ENCODE measurements at places on chromosomes 6 and 20.

GRCh38 chr6:4133941-4134838 lies 1.2 kb downstream of the ECI2 start:
- no peak for DNase-seq

DNA sequence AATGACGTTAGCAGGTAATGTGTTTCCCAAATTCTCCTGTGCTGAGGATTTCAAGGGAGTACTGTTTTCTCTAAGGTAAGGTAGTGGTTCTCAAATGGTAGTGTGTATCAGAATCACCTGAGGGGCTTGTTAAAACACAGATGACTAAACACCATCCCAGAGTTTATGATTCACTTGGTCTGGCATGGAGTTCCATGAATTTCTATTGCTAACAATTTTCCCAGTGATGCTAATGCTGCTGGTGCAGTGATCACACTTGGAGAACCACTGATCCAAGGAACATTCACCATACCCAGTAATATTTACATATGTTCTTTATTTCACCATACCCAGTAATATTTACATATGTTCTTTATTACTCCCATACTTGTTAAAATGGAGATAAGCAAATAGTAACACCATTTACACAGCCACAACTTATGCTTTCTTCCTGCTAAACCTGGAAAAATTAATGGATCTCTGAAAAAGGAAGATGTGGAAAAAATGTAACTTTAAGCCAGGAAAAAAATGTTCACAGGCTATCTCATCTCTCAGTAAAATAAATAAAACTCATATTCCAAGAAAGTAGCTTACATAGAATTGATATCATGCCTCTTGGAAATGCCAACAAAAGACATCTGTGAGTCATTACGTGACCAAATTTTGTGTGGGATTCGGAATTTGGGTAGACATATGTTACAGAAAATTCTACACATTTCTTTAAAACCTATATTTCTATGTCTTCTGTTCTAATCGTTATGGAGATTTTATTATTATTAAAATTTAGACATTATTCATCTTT lies 129.5 kb downstream of the MMUT start:
- DNase-seq: no peak

DNA sequence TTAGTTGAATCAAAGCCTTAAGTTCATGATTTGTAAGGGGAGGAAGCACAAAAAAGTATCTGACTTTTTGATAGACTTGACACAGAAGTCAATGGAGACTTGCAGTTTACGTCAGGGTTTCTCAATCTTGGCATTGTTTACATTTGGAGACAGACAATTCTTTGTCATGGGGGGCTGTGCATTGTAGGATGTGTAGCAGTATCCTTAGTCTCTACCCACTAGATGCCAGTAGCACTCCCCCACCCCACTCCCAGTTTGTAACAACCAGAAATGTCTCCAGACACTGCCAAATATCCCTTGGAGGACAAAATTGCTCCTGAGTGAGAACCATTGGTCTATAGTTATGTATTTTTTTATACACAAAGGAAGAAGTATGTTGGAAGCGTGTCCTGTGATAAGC lies 434.1 kb downstream of the RFPL4B start:
- peak; percentile 57 for DNase-seq

GRCh38 chr6:95543798-95544197 lies 33.5 kb upstream of the MANEA start:
- no peak for DNase-seq

DNA sequence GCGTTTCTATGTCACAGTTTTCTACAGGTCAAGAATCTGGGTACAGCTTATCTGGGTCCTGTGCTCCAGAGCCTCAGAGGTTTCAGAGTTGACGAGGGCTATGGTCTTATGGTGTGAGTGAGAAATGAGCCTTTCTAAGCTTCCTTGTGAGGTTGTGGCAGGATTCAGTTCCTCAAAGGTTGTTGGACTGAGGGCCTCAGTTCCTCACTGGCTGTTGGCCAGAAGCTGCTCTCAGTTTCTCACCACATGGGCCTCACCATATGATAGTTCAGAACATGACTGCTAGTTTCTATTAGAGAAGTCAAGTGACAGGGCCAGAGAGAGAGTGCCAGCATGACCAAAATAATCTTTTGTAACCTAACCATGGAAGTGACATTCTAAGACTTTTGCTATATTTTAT lies 96.1 kb downstream of the NUS1 start:
- no peak for DNase-seq

GRCh38 chr6:21953831-21954801 lies 342.7 kb downstream of the PRL start:
- peak; percentile 69 for DNase-seq

DNA sequence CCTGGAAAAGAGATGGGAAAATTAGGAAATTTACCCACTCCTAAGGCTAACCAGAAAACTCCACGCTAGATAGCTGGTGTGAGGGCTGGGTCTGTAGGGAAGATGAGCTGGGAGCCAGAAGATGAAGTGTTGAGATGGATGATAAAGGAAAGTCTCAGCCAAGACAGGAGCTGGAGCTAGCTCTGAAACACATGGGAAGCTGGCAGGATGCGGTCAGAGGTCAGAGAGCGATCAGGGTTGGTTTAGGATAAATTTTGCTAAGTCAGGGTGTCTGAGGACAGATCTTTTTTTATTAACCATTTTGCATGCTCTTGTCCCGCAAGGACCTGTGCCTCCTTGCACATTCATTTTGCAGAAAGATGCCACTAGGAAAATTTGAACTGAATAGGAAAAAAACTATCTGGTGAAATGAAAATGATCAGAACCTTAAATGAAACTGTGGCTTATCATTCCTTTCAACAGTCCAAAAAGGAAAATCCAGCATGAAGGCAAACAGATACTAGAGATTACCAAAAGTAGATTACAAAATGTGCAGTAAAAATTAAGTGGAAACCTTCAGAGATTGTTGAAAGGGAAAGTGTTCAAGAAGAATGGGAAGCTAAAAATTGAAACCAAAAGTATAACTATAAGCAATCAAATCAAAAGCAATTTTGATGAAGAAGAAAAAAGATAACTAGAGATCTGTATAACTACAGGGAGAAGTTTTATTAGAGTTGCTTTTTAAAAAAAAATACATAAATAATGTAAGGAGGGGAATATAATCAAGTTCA lies 10.7 kb upstream of the EDN1 start:
- DNase-seq: no peak

DNA sequence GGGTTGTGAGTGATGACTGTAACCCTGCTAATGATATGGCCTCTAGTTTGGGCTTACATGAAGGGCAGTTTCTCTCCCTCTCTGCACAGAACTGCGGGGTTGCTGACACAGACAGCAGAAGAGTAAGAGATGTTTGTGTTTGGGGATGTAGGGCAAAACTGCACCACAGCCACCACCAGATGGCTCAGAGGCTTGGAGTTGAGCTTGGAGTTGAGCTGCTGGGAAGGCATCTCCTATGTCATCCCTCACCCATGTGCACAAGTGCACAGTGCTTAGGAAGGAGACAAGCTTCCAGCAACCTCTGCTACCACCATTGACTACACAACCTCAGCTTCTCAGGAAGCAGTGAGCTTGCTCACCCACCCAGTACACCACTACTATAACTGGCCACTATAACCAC lies 303.9 kb upstream of the DEFB112 start:
- no peak for DNase-seq

DNA sequence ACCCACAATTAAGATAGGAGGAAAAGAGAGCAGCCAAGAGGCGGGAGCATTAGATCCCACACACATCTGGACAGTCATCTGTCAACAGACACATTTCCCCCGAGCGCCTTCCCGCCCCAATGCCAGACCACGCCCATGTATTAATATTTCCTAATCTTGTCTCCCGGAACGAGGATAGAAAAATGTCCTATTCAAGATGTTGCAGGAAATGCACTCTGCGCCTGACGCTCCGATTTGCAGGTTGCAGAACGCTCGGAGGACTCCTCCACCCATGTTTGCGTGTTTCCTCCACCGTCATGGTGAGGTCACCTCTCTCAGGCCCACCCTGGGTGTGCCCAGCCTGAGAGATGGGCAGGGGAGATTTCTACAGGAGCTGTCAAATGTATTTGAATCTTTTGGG lies 215.2 kb downstream of the TAF4 start:
- DNase-seq: no peak

All from brain microvascular endothelial cell (primary cell).